Thymus (tissue), 14 donors: ENCODE measurements at places on chromosomes 12 and 14.

GRCh38 chr12:82931349-82932116 lies 244.8 kb downstream of the TMTC2 start:
- DNase-seq, result no peak

DNA sequence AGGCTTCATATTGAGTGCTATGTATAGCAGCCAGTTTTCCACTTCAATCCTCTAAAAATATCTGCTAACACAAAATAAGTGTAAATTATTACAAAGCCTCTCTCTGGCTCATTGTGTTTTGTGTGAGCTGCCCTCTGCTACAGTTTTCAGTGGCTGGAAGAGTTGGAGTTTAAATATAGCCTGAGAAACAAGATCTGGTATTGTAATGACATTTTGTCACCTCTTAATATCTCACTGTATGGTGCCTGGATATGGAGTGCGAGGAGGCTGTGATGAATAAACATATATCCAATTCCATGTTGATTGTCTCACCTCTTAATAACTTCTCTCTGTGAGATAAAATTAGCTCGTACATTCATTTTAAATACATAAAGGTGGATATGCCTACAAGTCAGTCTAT lies 269.7 kb downstream of the FLRT2 start:
- no peak for DNase-seq

DNA sequence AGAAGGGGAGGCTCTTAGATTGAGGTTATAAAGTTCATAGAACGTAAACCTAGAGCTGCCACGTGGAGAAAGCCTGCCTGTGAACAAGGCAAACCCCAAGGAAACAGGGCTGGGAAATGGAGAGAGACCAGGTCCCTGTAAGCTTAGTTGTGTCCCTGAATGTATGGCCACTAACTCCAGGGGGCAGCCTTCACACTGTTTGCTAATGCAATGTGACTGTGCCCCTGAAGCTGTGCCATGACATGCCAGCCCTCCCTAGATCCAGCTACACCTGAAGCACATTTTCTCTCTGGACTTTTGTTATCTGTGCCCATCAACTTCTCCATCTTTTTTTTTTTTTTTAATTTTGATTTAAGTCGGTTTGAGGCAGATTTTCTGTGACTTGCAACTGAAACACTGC lies 60.6 kb upstream of the TMCC3 start:
- peak; percentile 50 for DNase-seq

DNA sequence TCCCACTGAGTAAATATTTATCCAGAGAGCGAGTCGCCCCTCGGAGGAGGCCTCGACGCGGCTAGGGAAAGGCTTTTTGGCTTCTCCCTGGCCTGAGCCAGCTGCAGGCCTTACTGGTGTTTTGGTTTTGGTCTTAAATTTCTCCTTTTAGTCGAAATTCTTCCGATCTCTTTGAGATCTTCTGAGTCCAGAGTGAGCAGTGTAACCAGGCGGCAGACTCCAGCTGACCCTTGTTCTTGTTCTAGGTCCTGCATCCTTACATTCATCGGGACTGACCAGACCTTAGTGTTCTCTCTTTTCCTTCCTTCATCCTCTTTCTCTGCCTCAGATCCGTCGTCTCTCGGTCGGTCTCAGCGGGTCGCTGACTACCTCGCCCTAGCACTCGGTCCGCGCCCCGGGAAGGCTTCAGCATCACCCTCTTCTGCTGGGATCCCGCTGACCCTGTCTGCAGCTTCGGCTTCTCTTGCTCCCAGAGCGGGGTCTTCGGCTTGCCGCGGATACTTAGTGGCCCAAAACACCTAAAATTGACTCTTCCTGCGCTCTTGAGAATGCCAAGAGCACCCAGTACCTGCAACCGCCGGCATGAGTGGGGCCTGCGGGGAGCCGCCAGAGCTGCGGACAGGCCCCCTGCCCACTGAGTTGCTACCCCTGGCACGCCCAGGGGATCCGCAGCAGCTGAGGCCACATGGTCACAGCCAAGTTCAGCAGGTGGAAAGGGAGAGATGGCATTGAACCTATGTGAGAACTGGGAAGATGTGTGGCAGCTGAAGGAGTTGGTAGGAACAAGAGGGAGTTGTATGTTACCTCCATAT lies 2.4 kb upstream of the PAX9 start:
- DNase-seq, result no peak

GRCh38 chr12:24798335-24798734 lies 150.6 kb downstream of the BCAT1 start:
- no peak for DNase-seq

- no peak for DNase-seq
Measured at GRCh38 chr12:21561158-21561557, 35.1 kb downstream of the SPX start.

DNA sequence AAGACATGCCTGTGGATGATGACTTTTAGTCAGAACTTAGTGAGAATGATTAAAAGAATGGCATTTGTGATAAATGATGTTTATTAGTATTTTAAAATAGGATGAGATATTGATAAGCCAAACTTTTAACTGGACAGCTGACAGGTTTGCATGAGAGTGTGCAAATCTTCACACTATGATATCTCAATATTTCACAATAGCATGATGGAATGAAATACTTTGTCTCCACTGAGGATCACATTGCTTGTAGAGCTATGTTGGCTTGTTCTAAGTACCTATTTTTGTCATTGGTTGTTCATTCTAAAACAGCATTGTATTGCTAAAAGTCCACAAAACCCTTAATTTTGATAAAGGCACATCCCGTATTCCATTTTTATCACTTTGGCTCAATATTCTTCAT lies 322.1 kb downstream of the ACSS3 start:
- DNase-seq, result no peak

DNA sequence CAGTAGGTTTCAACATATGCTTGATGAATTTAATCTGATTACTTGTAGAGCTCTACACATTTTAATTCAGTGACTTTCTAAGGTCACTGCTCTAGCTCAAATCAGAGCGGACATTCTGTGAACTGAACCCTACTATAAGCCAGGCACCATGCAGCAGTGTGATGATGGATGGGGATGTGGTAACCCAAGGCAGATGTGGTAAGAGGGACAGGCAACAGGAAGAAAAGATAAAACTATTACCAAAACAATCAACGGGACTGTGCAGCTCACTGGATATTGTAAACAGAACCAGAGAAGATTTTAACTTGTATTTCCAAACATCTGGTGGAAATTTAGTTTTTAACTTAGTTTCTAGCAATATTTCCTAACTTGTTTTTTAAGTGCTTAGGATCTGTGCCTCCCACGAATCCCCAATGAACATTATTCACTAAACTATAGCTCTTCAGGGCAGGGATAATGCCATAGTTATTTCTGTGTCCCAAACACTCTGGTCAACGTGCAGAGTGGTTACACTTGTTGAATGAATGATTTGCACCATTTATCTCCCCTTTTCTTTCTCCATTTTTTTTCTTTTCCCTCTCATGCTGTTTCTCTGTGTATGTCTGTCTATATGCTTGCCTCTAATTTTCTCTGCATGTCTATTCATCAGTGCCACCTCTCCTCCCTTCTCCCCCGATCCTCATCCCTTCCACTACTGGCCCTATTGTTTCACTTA lies 3.0 kb downstream of the ERO1A start:
- DNase-seq, result no peak

GRCh38 chr12:53208877-53209463 lies 1.9 kb upstream of the ITGB7 start:
- no peak for DNase-seq

DNA sequence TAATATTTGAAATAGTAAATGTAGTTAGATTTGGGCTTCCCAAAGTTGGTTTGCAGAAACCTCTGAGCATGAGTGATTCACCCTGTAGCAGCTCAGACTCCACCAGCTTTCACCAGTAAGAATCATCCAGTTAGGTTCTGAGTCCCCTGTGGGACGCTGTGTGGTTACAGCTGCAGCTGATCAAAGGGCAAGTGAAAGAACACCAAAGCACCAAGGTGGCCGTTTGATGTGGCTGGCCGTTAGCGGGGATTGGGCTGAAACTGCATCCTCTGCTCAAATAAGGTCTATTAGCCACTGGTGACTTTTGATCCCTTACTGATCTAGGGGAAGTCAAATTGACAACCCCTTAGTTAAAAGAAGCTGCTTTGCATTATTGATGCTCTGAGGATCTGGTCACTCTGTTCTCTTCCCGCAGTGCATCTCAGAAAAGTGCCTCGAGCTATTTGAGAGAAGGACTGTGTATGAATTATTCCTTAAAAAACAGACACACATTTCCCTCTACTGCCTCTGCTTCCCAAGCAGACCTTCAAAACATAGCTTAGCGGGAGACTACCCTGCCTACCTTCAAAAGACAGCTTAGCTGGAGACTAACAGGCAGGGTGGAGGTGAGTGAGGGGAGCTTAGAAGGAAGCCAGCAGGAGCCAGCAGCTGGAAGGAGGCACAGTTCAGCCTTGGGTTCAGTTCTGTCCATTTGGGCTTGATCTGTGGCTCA lies 3.7 kb downstream of the ABHD12B start:
- peak; percentile 79 for DNase-seq

DNA sequence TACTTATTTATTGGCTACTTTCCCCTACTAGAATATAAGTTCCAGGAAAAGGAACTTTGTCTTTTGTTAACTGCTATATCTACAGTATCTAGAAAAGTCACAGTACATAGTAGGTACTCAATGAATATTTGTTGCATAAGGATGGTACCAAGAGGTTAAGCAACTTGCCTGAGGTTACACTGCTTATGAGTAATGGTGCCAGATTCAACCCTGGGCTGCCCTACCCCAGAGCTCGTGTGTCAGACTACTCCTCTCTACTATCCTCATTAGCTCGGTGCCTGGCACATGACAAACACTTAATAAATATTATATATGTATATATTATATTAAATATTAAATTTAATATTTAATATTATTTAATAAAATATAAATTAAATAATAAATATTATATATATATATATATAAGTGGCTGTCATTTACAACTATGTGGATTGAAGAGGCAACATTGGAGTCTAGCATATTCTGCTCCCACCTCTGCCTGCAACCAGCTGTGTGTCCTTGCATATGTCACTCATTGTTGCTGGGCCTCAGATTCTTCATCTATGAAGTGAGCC lies 25.4 kb downstream of the UTP20 start:
- DNase-seq, result no peak

GRCh38 chr12:55702861-55703260 lies 4.8 kb downstream of the ITGA7 start:
- DNase-seq, result no peak

- DNase-seq, result peak; percentile 5
Measured at GRCh38 chr12:57983146-57983857, 41.9 kb downstream of the ATP23 start.

- no peak for DNase-seq
Measured at GRCh38 chr12:24937553-24938244, 11.2 kb downstream of the BCAT1 start.

DNA sequence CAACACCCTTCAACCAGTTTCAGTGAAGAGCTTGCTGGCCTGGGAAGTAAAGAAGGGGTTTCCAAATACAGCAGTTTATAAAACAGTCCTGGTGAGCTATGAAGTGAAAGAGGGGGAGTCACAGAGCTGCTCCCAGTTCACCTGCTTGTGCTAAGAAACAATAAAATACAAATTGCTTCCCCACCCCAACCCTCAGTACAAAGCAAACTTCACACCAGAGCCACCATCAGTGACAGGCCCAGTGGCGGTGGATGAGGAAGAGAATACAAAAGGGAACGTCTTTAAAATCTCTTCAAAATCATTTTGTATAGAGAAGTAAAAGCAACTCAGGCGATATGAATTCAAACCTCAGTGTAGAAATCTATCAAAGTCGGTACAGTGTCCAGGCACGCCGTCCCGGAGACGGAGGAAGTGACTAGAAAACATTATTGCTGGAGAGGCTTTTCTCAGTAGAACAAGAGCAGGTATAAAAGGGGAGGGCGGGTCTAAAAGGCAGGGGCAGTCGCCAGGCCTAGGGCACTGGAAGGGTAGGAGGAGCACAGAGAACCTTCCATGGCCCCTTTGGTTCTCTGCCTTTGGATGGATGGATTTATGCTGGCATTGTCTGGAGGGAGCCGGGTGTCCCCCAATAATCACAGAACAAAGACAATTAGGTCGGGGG lies 10.5 kb upstream of the RPLP0 start:
- DNase-seq, result no peak

GRCh38 chr12:122086116-122086515 lies 7.6 kb downstream of the MLXIP start:
- no peak for DNase-seq

- DNase-seq, result no peak
Measured at GRCh38 chr12:46390881-46391280, 18.3 kb upstream of the SLC38A2 start.

DNA sequence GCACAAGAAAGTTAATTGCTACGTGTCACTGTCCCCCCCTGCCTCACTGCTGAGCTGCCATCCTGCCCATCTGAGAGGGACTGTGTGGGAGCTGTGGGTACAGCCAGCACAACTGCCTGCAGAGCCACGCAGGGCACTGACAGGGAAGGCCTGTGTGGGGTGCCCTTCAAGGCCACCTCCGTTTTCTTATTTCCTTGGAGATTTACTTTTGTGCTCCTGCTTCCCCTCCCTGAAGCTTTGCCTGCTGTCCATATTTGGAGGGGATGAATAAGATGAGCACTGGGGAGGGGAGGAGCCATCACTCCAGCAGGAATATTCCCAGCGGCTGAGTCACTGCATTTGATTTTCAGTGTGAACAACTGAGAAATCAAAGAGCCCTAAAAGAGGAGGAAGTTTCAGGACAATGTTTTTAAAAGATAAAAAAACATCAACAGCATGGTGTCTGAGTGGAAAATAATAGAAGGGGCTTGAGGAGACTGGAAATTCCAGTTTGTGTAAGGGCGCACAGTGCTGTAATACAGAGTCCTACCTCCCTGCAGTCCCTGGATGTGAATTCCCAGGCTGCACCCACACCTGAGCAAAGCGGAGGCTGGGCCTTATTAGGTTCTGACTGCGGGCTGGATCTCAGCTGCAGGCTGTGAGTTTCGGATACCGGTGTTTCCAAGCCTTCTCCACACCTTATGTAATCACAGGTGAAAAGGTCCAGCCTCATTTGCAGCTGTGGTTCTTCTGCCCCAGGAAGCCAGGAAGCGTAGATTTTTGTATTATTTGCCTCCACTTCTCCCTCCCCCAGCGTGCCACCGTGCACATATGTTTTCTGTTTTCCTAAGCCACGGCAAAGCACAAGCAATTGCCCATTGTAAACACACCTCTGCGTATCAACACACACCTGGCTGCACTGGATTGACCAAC lies 192.6 kb upstream of the BCL2L14 start:
- no peak for DNase-seq

GRCh38 chr14:95285566-95285965 lies 34.1 kb downstream of the CLMN start:
- DNase-seq, result no peak

DNA sequence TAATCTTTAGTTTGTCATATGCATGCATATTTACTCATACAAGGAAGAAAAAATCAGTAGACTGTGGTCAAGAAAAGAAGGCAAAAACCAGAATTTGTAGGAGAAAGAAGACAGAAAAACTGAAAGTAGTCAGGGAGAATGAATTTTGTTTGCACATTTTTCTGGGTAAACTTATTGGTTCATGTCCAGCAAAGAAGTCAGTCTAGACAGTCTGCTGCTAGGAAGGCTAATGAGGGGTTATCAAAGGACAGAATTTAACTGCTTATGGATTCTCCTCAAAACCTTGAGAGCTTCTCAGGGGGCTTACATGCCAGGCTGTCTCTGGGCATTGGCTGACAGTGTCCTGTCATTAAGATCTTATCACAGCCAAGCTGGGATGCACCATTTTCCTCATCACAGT lies 293.9 kb downstream of the RPAP3 start:
- DNase-seq, result no peak
